ENCODE measurements at places on chromosomes 13 and 19. TPM values are rescaled to one million over a fixed set of nuclear protein-coding genes. Genes with fewer than 3 reads are reported as not detected.

DNA sequence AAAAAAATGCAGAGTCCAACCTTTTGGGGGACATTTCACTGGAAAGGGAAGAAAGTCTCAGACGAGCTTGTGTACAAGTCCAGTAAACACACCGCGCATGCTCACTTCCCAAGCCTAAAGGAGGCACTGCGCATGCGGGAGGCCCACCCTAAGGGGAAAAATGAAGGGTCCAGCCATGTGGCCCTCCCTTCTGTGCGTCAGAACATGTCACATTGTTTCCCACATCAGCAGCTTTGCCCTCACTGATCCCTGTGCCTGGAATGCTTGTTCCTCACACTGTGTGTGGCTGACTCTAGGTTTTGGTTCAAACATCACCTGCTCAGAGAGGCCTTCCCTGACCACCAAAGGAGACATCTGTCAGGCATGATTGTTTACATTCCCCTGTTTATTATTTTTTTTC is 4.4 kb downstream of the ELSPBP1 start:
- no peak for DNase-seq

Gene ANKRD24
- total RNA-seq = 0.30 TPM

Gene DPF1
- total RNA-seq = not detected

DNA sequence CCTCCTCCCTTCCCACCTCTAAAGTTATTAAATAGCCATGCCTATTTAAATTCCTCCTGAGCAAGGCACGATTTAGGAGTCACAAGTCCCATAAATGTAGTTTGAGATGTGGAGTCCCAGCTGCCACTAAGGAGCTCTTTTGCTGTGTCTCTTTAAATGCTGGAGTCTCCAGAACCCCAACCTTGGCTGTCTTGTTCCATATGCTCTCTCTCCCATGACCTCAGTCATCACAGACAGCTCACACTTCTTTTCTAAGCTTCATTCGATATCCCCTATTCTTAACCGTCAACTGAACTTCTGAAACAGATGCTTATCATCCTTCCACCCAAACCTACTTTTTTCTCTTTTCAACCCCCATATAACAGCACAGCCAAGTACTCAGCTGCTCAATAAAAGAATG is 197.1 kb downstream of the VWA8 start:
- DNase-seq = no peak

DNA sequence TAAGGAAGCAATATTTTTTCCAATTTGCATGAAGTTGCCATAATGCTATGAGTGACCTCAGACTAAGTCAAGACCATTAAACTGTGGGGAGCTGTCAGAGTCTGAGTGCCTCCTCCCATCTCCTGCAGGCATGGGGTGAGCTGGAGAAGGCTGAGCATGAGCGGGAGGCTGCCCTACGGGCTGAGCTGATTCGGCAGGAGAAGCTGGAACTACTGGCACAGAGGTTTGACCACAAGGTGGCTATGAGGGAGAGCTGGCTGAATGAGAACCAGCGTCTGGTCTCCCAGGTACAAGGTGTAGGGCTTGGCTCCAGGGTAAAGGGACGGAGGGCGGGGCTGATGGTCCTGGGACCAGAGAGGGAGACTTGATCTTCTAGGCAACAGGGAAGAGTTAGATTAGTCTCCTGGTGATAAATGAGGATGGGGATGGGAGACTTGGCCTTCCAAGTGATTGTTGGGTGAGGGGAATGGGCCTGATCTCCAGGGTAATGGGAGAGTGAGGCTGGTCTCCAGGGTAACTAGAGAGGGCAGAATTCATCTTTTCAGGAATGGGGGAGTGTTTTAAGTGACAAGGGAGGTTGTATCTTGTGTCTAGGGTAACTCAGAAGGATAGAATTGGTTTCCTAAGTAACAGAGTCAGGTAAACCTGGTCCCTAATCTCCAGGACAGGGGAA is 36.0 kb downstream of the SPTBN4 start:
- DNase-seq = no peak

Gene FSD1
- not detected for total RNA-seq

GRCh38 chr19:32800754-32801153 is 68.8 kb downstream of the SLC7A9 start:
- no peak for DNase-seq

Gene CGB5
- not detected for total RNA-seq

GRCh38 chr19:50046649-50047503 is 21.1 kb downstream of the ZNF473 start:
- DNase-seq = peak; percentile 26

Gene NCCRP1
- total RNA-seq = not detected

- DNase-seq = peak; percentile 55
Measured at GRCh38 chr19:44808463-44809371, at the start of gene BCAM. BCAM (plus strand) TSS chr19:44809103; CDS start chr19:44809125, 22 bp downstream.

- no peak for DNase-seq
Measured at GRCh38 chr19:41478171-41478570, 35.2 kb downstream of the ERICH4 start.
